Aorta (tissue), 5 donors: ENCODE measurements at places on chromosomes 4 and X. TPM values are rescaled to one million over a fixed set of nuclear protein-coding genes. Genes with fewer than 3 reads are reported as not detected.

DNA sequence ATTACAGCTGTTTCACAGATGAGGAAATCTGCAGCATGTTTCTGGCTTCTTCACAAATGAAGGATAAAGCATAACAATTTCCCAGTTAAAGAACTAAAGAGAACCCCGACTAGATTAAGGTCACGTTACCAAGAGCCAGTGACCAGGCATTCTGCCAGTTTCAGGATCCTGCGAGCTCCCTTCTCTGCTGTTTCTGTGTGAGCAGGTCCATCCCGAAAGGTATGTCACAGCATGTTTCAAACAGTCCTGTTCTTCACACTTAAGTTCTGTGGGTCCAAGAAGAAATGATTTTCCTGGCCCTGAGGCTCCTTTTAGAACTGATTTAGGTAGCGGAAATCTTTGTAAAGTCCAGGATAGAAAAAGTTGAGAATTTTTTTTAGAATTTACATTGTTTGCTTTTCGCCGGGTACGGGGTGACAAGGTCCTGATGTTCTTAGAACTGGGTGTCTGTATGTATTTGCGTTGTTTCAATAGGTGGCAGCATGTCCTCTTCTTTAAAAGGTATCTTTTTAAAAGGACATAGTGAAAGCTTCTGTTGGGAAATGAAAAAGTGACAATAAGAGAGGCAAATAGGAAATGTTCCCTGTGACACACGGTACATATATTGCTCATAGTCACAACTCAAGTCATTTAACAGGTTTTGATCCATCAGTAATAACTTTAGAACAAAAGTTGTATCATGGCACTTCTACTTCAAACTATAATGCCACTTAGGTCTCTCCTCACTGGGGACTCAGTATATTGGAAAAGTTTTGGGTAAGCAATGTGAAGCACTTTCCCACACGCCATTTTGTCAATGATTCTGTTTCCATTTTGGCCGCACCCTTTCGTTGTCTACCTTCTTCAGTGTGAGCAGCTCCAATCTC is 18.4 kb downstream of the IL21 start:
- DNase-seq: no peak

GRCh38 chr4:94472056-94472826 is 20.5 kb downstream of the PDLIM5 start:
- no peak for DNase-seq

DNA sequence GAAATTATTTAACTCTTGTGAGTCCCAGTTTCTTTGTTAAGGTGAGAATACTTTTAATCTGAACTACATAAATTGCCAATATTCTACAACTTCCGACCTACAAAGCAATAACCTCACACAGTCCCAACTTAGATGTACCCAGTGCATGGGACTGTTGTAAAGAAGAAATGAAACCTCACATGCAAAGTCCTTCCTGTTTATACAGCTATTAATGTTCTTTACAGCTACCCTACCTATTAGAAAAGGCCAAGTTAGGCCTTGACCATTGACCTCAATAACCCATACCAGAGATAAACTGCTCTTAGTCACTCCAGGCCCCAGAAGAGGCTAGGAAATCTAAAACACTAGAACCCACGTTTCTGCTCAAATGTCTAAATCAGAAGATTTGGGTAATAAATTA is 920.1 kb upstream of the TENM3 start:
- no peak for DNase-seq

DNA sequence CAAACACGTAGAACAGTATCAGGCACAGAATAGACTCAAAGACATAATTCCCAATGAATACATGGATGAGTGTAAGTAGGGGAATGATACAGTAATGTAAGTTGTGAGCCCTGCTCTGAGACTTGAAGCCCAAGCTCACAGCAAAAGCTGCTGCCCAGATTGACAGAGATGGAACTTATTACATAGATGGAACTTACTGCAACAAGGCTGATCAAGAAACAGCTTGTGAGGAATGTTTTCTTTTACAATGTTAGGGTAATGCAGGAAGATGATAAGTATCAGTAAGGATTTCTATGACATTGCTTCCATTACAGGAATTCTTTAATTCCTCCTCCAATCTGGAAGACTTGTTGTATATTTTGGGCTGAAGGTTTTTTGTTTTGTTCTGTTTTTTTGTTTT is 278.4 kb downstream of the IL15 start:
- DNase-seq: no peak

GRCh38 chr4:9384126-9384525 is 21.2 kb downstream of the USP17L30 start:
- DNase-seq: no peak

KLHL8 gene
- 4.2 TPM for polyA plus RNA-seq

- DNase-seq: no peak
These were observed 21.8 kb upstream of the FTHL17 start for GRCh38 chrX:31093639-31093975.

ARHGEF9 gene
- 50.0 TPM for polyA plus RNA-seq

DNA sequence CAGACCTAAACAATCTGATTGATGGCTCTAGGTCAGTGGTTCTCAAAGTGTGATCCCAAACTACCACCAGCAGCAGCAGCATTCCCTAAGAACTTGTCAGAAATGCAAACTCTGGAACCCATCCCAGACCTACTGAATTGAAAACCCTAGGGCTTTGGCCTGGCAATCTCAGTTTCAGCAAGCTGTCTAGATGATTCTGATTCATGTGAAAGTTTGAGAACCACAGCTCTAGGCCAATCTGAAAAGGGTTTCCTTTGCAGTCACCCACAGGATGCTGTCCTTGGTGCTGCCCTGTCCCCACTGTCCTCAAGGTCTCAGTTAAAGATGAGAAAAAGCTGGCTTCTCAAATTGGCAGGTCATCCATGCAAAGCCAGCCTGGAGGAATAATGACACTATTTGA is 34.8 kb downstream of the SMPX start:
- no peak for DNase-seq

GRCh38 chr4:95248720-95249425 is 299.9 kb downstream of the UNC5C start:
- DNase-seq: no peak

- no peak for DNase-seq
These were observed 107.8 kb downstream of the EFNB1 start for GRCh38 chrX:68936608-68937007.

XPNPEP2 gene
- 0.26 TPM for polyA plus RNA-seq
